ENCODE measurements at places on chromosomes 3 and 15. TPM values are rescaled to one million over a fixed set of nuclear protein-coding genes. Genes with fewer than 3 reads are reported as not detected.
A peak's percentile ranks its signal among the peaks of the same experiment; 100 is the strongest.

The PLSCR5 gene
- polyA plus RNA-seq, result not detected

The MAGEL2 gene
- polyA plus RNA-seq, result not detected

GRCh38 chr3:38510631-38511030 lies 14.5 kb downstream of the EXOG start:
- H3K4me3 ChIP-seq, result no peak overlapping the region
- H3K27ac ChIP-seq, result no peak overlapping the region
- H3K4me1 ChIP-seq, result no peaks in the 10 kb centered on the region
- peaks cover 7% of the 10 kb centered on the region for H3K36me3 ChIP-seq
- no peaks in the 10 kb centered on the region for H3K27me3 ChIP-seq

- no peaks in the 10 kb centered on the region for H3K36me3 ChIP-seq
- H3K4me3 ChIP-seq, result no peak overlapping the region
- DNase-seq, result no peak
- no peaks in the 10 kb centered on the region for H3K4me1 ChIP-seq
- no peak overlapping the region for H3K27ac ChIP-seq
- H3K27me3 ChIP-seq, result no peaks in the 10 kb centered on the region
Observed at GRCh38 chr3:81936817-81937216, 175.4 kb upstream of the GBE1 start.

DNA sequence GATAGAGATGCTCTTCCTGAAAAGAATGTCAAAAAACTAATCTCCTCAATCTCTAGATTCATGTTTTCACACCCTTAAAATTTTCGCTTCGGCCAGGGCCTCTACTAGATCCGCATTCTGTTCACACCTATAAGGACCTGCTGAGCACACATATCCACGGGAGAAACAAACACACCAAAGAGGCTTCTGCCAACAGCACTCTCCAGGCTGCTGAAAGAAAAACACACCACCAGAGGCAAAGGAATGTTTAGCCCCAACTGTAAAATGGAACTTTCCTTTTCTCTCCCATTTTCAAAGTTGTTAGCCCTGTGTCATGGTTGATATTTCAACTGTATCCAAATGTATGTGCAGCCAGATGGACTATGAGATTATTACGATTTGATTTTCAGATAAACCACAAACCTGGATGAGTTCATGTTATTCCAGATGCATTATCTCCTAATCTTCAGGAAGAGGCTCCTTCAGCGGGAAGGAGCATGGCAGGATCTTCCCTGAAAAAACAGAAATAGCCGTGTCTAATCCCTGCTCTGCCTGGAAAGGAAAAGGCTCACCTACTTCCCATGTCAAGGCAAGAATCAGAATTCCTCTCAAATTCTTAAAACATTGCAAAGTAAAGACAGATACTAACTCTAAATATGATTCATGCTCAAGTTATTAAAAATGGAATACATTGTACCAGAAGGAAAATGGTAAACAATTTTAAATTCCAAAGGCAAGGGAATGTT lies 442.7 kb upstream of the NR2F2 start:
- H3K36me3 ChIP-seq, result no peaks in the 10 kb centered on the region
- H3K4me3 ChIP-seq, result no peak overlapping the region
- H3K4me1 ChIP-seq, result no peaks in the 10 kb centered on the region

The LTK gene
- polyA plus RNA-seq, result not detected

GRCh38 chr3:71847794-71848193 lies 62.8 kb upstream of the PROK2 start:
- H3K36me3 ChIP-seq, result no peaks in the 10 kb centered on the region
- H3K27me3 ChIP-seq, result peaks cover 2% of the 10 kb centered on the region
- no peaks in the 10 kb centered on the region for H3K4me1 ChIP-seq
- no peak for DNase-seq

The GXYLT2 gene
- 1.4 TPM for polyA plus RNA-seq

- H3K36me3 ChIP-seq, result no peaks in the 10 kb centered on the region
- no peak overlapping the region for H3K4me3 ChIP-seq
- H3K4me1 ChIP-seq, result no peaks in the 10 kb centered on the region
Observed at GRCh38 chr3:15181963-15182362, 24.1 kb upstream of the CAPN7 start.

- no peak for DNase-seq
- H3K4me1 ChIP-seq, result no peaks in the 10 kb centered on the region
- H3K27ac ChIP-seq, result no peak overlapping the region
- no peaks in the 10 kb centered on the region for H3K36me3 ChIP-seq
Observed at GRCh38 chr15:67914537-67915460, 75.0 kb upstream of the RNU6-1 start.

The KCNMB2 gene
- not detected for polyA plus RNA-seq

The MRAS gene
- polyA plus RNA-seq, result 9.8 TPM

DNA sequence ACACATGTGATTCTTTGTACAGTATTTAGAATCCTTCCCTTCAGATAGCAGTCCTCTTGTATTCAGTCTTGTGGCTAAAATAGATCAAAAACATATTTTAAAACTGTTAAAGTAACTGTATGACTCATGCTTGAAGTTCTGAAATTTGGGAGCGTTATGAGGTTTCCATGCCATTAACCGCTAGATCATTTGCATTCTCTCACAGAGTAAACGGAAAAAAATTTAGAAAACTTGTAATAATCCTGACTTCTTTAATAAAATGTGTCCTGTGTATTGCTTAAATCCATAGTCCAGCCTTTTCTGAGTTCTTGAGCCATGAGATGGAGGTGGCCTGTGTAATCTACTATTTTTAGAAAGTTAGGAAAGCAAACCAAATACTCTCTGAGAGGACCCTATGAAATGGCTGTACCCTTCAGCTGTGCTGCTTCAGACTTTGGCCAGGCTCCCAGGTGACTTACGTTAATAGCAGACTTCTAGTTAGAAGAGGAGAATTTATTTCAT lies 33.8 kb downstream of the MBNL1 start:
- peaks cover 44% of the 10 kb centered on the region for H3K4me1 ChIP-seq
- no peak overlapping the region for H3K4me3 ChIP-seq
- no peaks in the 10 kb centered on the region for H3K27me3 ChIP-seq
- peak overlapping the region; percentile 24 for H3K27ac ChIP-seq
- no peak for DNase-seq

The ACAP2 gene
- polyA plus RNA-seq, result 15.7 TPM

The CLCN2 gene
- polyA plus RNA-seq, result 3.1 TPM
